NCI-H2171 treated with DMSO at 0.1 percent for 48 hours (cell line): ENCODE measurements at places on chromosomes 6 and 20.

DNA sequence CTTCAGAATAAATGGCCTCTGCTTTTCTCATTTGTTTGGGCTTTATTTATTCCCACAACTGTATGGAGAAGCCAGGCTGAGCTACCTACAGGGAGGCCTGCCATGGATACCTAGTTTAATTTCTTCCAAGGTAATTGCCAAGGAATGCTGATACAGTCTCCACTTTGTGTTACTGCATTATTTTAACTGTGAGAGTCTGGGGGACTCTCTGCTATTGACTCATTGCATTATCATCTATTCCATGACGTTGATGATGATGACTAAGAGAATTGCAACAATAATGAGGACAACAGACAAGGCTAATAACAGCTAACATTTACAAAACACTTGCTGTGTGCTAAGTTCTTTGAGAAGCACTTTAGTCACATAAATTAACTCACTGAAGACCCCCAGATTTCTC is 88.3 kb upstream of the COL21A1 start:
- no peak for DNase-seq

GRCh38 chr20:46631212-46631869 is 19.9 kb downstream of the SLC13A3 start:
- no peak for DNase-seq

GRCh38 chr20:14491436-14491835 is 154.0 kb upstream of the FLRT3 start:
- peak; percentile 55 for DNase-seq

GRCh38 chr6:16729744-16730143 is 31.5 kb downstream of the ATXN1 start:
- no peak for DNase-seq

DNA sequence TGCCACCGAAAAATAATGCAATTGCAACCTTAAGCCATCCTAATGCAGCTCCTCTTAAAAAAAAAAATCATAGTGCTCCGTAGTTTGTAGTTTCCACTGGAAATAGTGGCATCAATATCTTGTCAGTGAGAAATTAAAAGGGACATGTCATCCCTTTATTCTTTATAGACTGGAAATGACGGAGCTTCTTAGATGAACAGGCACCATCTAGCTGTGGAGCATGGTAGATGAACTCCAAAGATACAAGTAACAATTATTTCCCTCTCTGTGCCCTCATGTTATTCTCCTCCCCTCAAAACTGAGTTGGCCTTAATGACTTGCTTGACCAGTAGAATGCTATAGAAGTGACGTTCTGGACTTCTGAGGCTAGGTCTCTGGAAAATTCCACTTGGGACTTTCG is 268.1 kb upstream of the SPTLC3 start:
- DNase-seq = peak; percentile 26

GRCh38 chr20:717832-718231 is 42.2 kb upstream of the SCRT2 start:
- no peak for DNase-seq

- DNase-seq = peak; percentile 68
Measured at GRCh38 chr20:44642203-44643153, 9.0 kb downstream of the ADA start.

DNA sequence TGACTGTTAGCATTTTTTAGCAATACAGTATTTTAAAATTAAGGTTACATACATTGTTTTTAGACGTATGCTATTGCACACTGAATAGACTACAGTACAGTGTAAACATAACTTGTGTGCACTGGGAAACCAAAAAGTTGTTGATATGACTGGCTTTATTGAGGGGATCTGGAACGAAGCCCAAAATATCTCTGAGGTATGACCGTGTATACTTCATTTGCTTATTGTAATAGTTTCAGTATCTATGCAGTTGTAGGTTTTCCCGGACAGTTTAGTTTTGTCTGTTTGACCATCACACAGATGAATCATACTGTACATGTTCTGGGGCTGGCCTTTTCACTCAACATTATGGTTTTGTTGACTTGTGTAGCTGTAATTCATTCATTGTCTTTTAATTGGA is 6.9 kb upstream of the ZBTB12 start:
- no peak for DNase-seq

DNA sequence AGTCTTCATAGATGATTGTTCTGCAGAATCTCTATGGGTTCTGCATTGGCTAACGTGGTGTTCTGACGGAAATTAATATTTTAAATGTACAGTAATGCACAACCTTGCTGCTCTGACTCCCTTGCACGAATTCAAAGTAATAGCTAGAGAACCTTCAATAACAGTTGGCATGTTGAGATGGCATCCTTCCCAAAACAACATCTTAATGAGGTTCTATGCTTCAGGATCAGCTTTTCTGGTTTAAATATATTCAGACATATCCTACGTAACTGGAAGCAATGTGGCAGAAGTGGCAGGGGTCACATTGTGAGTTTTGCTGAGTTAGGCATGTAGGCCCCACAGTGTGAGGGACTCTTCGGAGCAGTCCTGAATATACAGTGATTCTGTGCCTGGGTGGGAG is 25.7 kb downstream of the DSE start:
- DNase-seq = no peak

GRCh38 chr6:79913369-79913768 is 34.0 kb downstream of the ELOVL4 start:
- DNase-seq = peak; percentile 96
